ENCODE measurements at places on chromosomes 11 and 22. TPM values are rescaled to one million over a fixed set of nuclear protein-coding genes. Genes with fewer than 3 reads are reported as not detected.

- H3K4me3 ChIP-seq, result peak overlapping the region; percentile 90
- H3K27me3 ChIP-seq, result no peaks in the 10 kb centered on the region
- DNase-seq, result no peak
Measured at GRCh38 chr11:8685306-8685705, 2.7 kb downstream of the RPL27A start.

GRCh38 chr11:35146074-35146521 lies 7.1 kb downstream of the CD44 start:
- no peaks in the 10 kb centered on the region for H3K27me3 ChIP-seq
- H3K27ac ChIP-seq, result peak overlapping the region; percentile 87
- peak; percentile 75 for DNase-seq

DNA sequence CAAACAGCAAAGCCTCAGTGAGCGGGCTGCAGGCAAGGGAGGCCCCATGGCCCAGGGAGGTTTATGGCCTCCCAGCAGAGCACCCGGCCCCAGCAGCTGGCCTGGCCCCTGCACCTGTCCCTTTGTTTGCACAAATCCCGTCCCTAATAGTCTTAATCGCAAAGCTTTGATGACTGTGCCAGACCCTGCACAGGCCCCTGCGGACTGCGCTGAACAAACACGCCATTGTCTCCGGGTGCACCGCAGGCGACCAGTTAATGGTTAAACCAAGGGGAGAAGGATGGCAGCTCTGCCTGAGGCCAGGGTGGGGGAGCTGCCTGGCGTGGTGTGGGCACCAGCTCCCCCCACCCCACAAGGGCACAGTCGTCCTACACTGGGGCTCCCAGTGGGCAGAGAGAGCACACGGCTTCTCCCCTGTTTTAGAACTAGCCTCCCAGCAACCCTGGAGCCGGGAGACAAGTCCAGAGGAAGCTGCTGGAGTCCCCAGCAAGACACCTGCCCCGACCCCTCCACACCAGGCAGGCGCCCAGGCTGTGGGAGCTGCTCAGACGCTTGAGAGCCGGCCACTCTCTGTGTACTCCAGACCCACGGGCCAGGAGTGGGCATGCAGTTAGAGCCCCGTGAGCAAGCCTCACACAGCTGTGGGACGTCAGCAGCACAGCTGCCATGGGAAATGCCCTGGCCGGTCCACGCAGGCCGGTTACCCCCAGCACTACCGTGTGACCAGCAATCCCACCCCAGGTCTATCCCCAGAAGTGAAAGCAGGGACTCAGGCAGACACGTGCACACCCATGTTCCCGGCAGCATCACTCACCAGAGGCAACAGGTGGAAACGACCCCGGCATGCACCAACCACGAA lies 39.7 kb upstream of the TH start:
- DNase-seq, result peak; percentile 11
- no peak overlapping the region for H3K27ac ChIP-seq
- no peaks in the 10 kb centered on the region for H3K36me3 ChIP-seq
- no peak overlapping the region for H3K4me3 ChIP-seq
- peaks cover 16% of the 10 kb centered on the region for H3K4me1 ChIP-seq

GRCh38 chr11:58844361-58845005 lies at the start of gene GLYATL2:
TSS of gene GLYATL2 (minus strand) at chr11:58844704. CDS start at chr11:58839612, 5,092 bp downstream.
- no peak within 1 kb of the TSS for H3K4me3 ChIP-seq
- H3K27ac ChIP-seq, result no peak within 1 kb of the TSS
- DNase-seq, result no peak
- H3K36me3 ChIP-seq, result no peaks in the 10 kb centered on the region

The CSF2RB gene
- 2.3 TPM for total RNA-seq

The CNIH2 gene
- total RNA-seq, result 1.9 TPM

The SMC1B gene
- total RNA-seq, result 0.81 TPM

The SYTL2 gene
- 99.2 TPM for total RNA-seq

The ART1 gene
- not detected for total RNA-seq

The EMID1 gene
- not detected for total RNA-seq

DNA sequence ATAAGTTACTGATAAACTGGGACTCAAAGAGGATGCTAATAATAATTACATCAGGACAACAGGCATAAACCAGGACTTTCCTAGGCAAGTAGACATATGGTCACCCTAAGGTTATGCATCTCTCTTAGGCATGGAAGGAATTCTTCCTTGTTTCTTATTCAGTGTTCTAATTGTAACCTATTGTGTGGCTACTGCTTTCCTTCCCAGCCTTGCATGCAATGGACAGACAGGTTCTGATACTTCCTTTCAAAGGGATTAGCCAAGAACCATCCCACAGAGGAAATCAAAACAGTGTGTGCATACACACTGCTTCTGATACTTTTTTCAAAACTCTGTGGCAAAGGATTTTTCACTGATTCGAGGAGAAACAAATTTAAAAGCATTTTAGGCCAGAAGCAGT lies 48.3 kb downstream of the RRAS2 start:
- no peak for DNase-seq
- no peak overlapping the region for H3K4me3 ChIP-seq
- H3K4me1 ChIP-seq, result peaks cover 34% of the 10 kb centered on the region
- peaks cover 4% of the 10 kb centered on the region for H3K36me3 ChIP-seq

- no peaks in the 10 kb centered on the region for H3K4me1 ChIP-seq
- no peak for DNase-seq
- H3K27me3 ChIP-seq, result no peaks in the 10 kb centered on the region
- H3K4me3 ChIP-seq, result no peak overlapping the region
Measured at GRCh38 chr11:132960273-132961078, 571.8 kb downstream of the OPCML start.

The GTPBP1 gene
- total RNA-seq, result 114 TPM

DNA sequence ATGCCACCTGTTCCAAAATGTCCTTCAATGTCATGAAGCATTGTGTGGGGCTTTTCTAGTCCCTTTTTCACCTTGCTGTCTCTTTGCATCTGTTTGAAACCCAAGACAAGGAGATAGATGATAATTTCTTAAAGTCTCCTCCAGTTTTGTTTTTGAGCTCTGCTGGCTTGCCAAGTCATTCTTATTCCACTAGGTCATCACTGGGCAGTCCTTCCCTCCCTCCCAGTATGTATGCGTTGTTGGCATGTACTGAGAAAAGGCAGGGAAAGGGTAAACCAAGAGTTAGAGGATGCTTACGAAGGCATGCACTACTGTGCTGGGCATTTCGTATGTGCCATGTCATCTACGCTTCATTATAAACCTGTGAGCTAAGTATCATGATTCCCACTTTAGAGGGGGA lies 78.6 kb downstream of the PARVA start:
- no peaks in the 10 kb centered on the region for H3K4me1 ChIP-seq
- DNase-seq, result no peak
- peaks cover 2% of the 10 kb centered on the region for H3K27me3 ChIP-seq
- H3K4me3 ChIP-seq, result no peak overlapping the region
- no peak overlapping the region for H3K27ac ChIP-seq
- H3K36me3 ChIP-seq, result no peaks in the 10 kb centered on the region
